ENCODE measurements at places on chromosomes 11 and 22. TPM values are rescaled to one million over a fixed set of nuclear protein-coding genes. Genes with fewer than 3 reads are reported as not detected.

The THYN1 gene
- total RNA-seq = 65.7 TPM

The P2RY2 gene
- 6.7 TPM for total RNA-seq

The CCDC83 gene
- total RNA-seq = not detected

The PPARA gene
- 32.6 TPM for total RNA-seq

DNA sequence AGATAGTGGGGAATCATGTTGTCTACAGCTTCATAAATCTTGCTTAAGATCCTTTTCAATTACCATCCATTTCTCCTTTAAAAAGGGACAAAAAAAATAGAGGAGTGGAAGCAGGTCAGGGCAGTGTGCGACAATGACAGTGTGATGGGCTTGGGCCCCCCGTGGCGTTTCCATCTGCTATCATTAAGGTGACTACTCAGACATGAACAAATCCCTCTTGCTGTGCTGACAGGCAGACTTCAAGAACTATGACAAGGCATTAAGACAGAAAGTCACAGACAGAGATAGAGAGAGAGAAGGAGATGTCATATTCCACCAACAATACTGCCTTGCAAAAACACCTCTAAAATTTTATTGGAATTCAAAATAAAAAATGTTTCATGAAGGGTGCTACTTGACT lies 263.2 kb downstream of the DCDC1 start:
- no peak overlapping the region for H3K27ac ChIP-seq
- DNase-seq = no peak
- H3K4me1 ChIP-seq = no peaks in the 10 kb centered on the region
- no peaks in the 10 kb centered on the region for H3K27me3 ChIP-seq
- H3K36me3 ChIP-seq = no peaks in the 10 kb centered on the region

DNA sequence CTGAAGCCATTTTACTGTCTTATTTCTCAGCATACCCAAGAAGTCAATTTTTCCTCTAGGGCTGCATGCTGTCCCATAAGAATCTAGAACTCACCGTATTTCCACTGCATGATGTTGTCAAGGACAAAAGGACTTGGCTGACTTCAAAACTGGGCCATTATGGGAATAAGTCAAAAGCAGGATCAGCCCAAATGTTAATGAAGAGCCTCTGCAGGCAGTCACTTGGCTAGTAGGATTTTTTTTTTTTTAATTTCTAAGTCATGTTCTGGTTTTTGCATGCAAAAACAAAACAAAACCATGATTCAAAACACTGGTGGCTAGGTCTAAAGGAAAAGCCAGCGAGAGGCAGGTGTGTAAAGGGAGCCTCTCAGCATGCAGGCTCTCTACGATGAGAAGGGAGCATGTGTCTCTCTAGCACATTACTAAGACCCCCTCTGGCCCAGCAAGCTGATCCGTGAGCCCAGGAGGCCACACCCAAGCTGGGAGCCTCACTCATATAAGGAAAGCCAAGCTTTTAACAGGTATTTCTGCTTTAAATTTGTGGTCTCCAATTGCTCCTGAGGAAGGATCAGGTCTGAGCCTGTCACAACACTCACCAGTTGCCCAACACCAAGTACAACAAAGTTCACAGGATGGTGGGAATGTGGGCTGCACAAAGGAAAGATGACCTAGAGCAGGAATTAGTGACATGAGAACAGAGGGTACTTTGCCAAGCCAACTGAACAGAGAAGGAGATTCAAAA lies 21.4 kb upstream of the STK33 start:
- H3K36me3 ChIP-seq = peaks cover 75% of the 10 kb centered on the region
- H3K4me1 ChIP-seq = no peaks in the 10 kb centered on the region
- no peak overlapping the region for H3K4me3 ChIP-seq
- no peak overlapping the region for H3K27ac ChIP-seq
- no peak for DNase-seq

- no peaks in the 10 kb centered on the region for H3K4me1 ChIP-seq
- no peak overlapping the region for H3K4me3 ChIP-seq
- H3K27me3 ChIP-seq = no peaks in the 10 kb centered on the region
- H3K36me3 ChIP-seq = no peaks in the 10 kb centered on the region
- DNase-seq = no peak
These were observed 4.8 kb upstream of the NLRP10 start for GRCh38 chr11:7969756-7970646.

- H3K27ac ChIP-seq = no peak overlapping the region
- no peak overlapping the region for H3K4me3 ChIP-seq
- no peaks in the 10 kb centered on the region for H3K36me3 ChIP-seq
- no peaks in the 10 kb centered on the region for H3K4me1 ChIP-seq
- no peak for DNase-seq
These were observed 20.6 kb upstream of the PRDM10 start for GRCh38 chr11:130023204-130023603.

DNA sequence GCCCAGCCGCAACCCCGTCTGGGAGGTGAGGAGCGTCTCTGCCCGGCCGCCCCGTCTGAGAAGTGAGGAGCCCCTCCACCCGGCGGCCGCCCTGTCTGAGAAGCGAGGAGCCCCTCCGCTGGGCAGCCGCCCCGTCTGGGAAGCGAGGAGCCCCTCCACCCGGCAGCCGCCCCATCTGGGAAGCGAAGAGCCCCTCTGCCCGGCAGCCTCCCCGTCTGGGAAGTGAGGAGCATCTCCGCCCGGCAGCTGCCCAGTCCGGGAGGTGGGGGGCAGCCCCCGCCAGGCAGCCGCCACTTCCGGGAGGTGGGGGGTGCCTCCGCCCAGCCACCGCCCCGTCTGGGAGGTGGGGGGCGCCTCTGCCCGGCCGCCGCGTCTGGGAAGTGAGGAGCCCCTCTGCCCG lies 70.6 kb downstream of the STK33 start:
- H3K4me1 ChIP-seq = no peaks in the 10 kb centered on the region
- no peaks in the 10 kb centered on the region for H3K27me3 ChIP-seq
- no peak overlapping the region for H3K27ac ChIP-seq

- DNase-seq = no peak
- H3K4me1 ChIP-seq = no peaks in the 10 kb centered on the region
- no peaks in the 10 kb centered on the region for H3K27me3 ChIP-seq
- no peak overlapping the region for H3K27ac ChIP-seq
- H3K4me3 ChIP-seq = no peak overlapping the region
- H3K36me3 ChIP-seq = no peaks in the 10 kb centered on the region
These were observed 40.2 kb downstream of the RRP8 start for GRCh38 chr11:6563121-6563619.

DNA sequence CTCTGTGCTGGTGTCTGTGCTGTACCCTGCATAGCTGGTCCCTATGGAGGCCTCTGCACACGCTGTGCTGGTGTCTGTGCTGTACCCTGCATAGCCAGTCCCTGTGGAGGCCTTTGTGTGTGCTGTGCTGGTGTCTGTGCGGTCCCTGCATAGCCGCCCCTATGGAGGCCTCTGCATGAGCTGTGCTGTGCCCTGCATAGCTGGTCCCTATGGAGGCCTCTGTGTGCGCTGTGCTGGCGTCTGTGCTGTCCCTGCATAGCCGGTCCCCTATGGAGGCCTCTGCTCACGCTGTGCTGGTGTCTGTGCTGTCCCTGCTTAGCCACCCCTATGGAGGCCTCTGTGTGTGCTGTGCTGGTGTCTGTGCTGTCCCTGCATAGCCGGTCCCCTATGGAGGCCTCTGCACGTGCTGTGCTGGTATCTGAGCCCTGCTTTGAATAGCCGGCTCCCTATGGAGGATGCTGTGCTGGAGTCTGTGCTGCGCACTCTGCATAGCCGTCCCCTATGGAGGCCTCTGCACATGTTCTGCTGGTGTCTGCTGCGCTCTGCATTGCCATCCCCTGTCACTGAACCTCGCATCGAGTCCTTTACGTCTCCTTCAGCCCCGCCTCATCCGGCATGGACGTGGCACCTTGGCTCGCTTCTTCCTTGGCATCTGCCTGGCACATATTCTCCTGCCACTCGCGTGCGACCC lies 6.2 kb downstream of the NADSYN1 start:
- no peak overlapping the region for H3K27ac ChIP-seq
- H3K4me3 ChIP-seq = no peak overlapping the region
- H3K27me3 ChIP-seq = no peaks in the 10 kb centered on the region
- DNase-seq = no peak
- H3K4me1 ChIP-seq = peaks cover 4% of the 10 kb centered on the region

DNA sequence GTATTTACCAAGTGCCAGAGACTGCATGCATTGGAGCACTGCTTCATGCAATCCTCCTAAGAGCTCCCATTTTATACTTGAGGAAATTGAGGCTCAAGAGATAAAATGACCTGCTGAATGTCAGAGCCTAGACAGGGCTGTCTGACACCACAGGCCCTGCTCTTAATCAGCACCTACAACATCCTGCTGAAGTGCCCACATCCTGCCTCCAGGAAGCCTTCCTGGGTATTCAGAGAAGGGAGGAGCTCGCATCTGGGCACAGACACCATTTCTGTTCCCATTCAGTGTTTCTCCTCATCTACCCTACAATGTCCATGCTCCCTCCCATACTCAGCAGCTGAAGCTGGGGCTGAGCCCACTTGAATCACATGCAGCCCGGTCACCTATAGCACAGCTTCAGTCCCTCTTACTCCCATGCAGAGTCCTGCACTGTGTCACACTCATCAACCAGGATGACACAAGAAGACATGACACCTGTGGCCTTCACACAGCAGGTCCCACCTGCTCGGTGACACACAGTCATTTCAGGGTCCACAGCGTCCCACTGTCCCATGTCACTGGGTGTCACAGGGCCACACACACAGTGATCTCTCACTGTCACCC lies 53.1 kb downstream of the PDE2A start:
- H3K27ac ChIP-seq = no peak overlapping the region
- H3K36me3 ChIP-seq = no peaks in the 10 kb centered on the region
- no peaks in the 10 kb centered on the region for H3K27me3 ChIP-seq
- DNase-seq = no peak
- peaks cover 5% of the 10 kb centered on the region for H3K4me1 ChIP-seq

DNA sequence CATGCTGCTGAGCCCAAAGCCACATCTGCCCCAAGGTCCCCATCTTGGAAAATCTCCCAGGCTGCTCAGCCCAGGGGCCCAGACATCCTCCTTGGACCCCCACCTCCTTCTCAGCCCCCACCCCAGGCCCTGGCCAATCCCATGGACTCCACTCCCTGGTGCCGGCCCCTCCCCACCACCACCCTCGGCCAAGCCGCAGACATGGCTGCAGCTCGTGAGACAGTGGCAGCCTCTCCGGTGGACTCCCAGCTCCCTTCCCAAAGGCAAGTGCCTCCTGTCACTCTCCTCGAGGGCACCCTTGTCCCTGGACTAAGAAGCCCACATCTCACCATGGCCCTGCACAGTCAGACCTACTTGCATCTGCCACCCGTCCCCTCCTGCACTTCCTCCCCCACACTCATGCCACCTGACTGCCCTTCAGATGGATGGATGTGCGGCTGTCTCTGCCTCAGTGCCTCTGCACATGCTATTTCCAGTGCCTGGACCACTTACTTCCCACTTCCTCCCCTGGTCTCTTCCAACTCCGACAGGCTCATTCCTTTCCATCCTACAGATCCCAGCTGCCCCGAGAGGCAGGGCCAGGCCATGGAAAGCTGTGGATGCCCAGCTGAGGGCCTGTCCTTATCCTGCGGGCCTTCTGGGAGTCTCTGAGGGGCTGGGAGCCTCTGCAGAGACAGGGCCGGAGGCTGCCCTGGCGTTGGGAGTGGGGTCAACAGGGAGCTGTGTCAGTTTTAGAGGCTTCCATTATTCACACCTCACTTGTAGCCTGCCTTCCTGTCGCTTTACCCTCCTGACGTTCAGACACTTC lies 25.5 kb upstream of the RFPL3 start:
- no peak overlapping the region for H3K4me3 ChIP-seq
- H3K36me3 ChIP-seq = no peaks in the 10 kb centered on the region
- no peaks in the 10 kb centered on the region for H3K27me3 ChIP-seq
- H3K27ac ChIP-seq = no peak overlapping the region
- no peak for DNase-seq
- peaks cover 17% of the 10 kb centered on the region for H3K4me1 ChIP-seq

GRCh38 chr11:119512369-119512768 lies 89.4 kb upstream of the THY1 start:
- no peak overlapping the region for H3K27ac ChIP-seq
- DNase-seq = no peak
- no peak overlapping the region for H3K4me3 ChIP-seq
- H3K36me3 ChIP-seq = no peaks in the 10 kb centered on the region
